ENCODE measurements at places on chromosomes 7 and 10. TPM values are rescaled to one million over a fixed set of nuclear protein-coding genes. Genes with fewer than 3 reads are reported as not detected.
A peak's percentile ranks its signal among the peaks of the same experiment; 100 is the strongest.

DNAJC9 gene
- 16.2 TPM for total RNA-seq

POM121C gene
- 84.4 TPM for total RNA-seq

IFIT2 gene
- 17.6 TPM for total RNA-seq

MSRB2 gene
- total RNA-seq = 6.2 TPM

RNF133 gene
- total RNA-seq = not detected

NRG3 gene
- not detected for total RNA-seq

ANKIB1 gene
- total RNA-seq = 51.1 TPM

GRCh38 chr10:49655099-49655498 is 24.4 kb upstream of the C10orf53 start:
- DNase-seq = no peak
- H3K36me3 ChIP-seq = peaks cover 3% of the 10 kb centered on the region
- H3K4me3 ChIP-seq = no peak overlapping the region
- no peak overlapping the region for H3K27ac ChIP-seq

- DNase-seq = no peak
- H3K27ac ChIP-seq = peak overlapping the region; percentile 66
- no peaks in the 10 kb centered on the region for H3K27me3 ChIP-seq
- peaks cover 2% of the 10 kb centered on the region for H3K36me3 ChIP-seq
- peak overlapping the region; percentile 31 for H3K4me3 ChIP-seq
Measured at GRCh38 chr7:96686305-96686704, 23.3 kb downstream of the SEM1 start.

GRCh38 chr10:50990568-50991455 is 83.5 kb upstream of the PRKG1 start:
- peak overlapping the region; percentile 80 for H3K4me3 ChIP-seq
- H3K4me1 ChIP-seq = peaks cover 9% of the 10 kb centered on the region
- peaks cover 3% of the 10 kb centered on the region for H3K36me3 ChIP-seq
- H3K27ac ChIP-seq = no peak overlapping the region
- H3K27me3 ChIP-seq = peaks cover 61% of the 10 kb centered on the region

DNA sequence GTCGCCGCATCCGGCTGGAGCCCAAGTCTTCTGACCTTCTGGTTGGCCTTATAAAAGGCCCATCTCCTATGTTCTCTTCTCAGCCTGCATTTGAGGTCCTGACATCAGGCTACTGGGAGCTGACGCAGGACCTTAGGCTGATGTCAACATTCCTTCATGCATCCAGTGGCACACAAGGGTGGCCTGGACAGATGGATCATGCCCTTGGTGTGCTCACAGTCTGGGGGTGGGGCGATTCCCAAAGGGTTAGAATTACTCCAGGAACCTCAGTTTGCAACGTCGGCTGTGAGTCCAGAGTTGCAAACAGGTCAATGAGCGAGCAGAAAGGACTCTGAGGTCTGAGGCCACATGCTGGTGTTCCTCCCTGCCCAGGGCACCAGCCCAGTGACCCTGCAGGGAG is 8.2 kb upstream of the CLIP2 start:
- H3K36me3 ChIP-seq = no peaks in the 10 kb centered on the region
- no peak overlapping the region for H3K4me3 ChIP-seq
- H3K27ac ChIP-seq = no peak overlapping the region
- peaks cover 3% of the 10 kb centered on the region for H3K4me1 ChIP-seq
- peaks cover 11% of the 10 kb centered on the region for H3K27me3 ChIP-seq

GRCh38 chr7:143906895-143907294 is 4.9 kb upstream of the TCAF1 start:
- H3K36me3 ChIP-seq = no peaks in the 10 kb centered on the region
- peaks cover 10% of the 10 kb centered on the region for H3K4me1 ChIP-seq
- DNase-seq = no peak
- no peak overlapping the region for H3K27ac ChIP-seq
- H3K27me3 ChIP-seq = peaks cover 11% of the 10 kb centered on the region

DNA sequence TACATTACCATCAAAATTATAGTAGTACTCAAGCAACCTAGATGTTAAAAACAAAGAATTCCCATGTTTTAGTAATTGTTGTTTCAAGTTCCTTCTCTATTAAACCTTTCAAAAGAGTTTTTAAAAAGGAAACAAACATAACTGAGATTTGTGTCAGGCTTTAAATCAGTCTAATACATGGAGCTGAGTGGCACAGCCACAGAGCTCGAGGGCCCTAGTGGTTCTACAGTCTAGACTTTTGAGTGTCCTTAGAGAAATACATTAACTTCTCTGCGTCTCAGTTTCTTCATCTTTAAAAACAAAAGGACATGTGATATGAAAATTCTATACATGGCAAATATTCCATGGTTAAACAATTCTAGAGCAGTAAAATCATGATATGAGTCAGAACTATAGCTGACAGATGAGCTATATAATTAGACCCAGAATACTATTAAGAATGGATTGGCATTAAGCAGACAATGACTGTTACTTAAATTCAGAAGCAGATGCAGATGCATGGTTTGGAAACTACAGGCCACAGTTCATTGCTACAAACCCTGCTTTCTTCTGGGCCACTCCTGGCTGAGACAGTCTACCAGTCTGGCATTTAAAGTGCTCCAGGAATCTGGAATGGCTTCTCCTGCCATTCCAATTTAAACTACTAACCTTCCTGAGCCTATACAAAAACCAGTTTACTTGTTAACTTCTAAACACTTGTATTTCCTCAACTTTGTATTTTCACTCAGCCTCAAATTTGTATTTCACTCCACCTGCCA is 77.4 kb downstream of the EPC1 start:
- H3K27ac ChIP-seq = peak overlapping the region; percentile 72
- no peak overlapping the region for H3K4me3 ChIP-seq
- no peak for DNase-seq

- H3K36me3 ChIP-seq = peaks cover 5% of the 10 kb centered on the region
- peaks cover 15% of the 10 kb centered on the region for H3K4me1 ChIP-seq
- no peak overlapping the region for H3K4me3 ChIP-seq
- peak overlapping the region; percentile 14 for H3K27ac ChIP-seq
Measured at GRCh38 chr7:151705636-151706276, 171.2 kb downstream of the PRKAG2 start.

DNA sequence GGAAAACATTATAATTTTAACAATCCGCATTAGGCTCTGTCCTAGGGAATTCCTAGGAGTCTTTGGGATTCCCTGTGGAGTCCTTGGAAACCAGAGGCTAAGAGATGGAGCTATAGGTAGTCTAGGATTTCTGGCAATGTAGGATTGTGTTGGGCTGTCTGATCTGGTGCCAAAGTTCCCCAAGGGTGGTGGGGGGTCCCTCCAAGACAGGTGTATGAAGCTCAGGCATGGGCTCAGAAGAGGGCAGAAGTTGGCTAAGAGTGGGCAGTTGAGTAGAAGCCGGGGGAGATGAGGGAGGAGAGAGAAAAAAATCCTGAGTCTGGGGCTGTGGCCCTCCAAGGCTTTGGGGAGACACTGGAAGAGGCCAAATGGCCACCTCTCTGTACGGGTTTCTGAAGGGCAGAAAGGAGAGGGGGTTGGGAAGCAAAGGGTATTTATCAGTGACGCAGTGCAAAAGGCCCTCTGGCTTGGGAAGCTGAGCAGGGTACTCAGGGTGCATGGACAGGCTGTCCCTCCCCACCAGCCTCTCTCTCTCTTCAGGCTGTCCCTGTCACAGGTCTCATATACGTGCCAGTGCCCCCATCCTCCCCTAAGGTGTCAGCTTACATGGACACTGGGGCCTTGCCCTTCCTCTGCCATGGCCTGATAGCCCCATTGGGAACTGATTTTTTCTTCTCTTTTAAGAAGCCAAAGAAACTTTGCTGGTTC is 929 bp downstream of the HOXA6 start:
- no peak overlapping the region for H3K4me3 ChIP-seq
- no peak overlapping the region for H3K27ac ChIP-seq
- H3K36me3 ChIP-seq = peaks cover 6% of the 10 kb centered on the region
- H3K4me1 ChIP-seq = peaks cover 24% of the 10 kb centered on the region
- no peak for DNase-seq

- H3K27ac ChIP-seq = no peak overlapping the region
- no peak for DNase-seq
- no peaks in the 10 kb centered on the region for H3K4me1 ChIP-seq
Measured at GRCh38 chr10:111756217-111757061, 427.1 kb downstream of the GPAM start.

DNA sequence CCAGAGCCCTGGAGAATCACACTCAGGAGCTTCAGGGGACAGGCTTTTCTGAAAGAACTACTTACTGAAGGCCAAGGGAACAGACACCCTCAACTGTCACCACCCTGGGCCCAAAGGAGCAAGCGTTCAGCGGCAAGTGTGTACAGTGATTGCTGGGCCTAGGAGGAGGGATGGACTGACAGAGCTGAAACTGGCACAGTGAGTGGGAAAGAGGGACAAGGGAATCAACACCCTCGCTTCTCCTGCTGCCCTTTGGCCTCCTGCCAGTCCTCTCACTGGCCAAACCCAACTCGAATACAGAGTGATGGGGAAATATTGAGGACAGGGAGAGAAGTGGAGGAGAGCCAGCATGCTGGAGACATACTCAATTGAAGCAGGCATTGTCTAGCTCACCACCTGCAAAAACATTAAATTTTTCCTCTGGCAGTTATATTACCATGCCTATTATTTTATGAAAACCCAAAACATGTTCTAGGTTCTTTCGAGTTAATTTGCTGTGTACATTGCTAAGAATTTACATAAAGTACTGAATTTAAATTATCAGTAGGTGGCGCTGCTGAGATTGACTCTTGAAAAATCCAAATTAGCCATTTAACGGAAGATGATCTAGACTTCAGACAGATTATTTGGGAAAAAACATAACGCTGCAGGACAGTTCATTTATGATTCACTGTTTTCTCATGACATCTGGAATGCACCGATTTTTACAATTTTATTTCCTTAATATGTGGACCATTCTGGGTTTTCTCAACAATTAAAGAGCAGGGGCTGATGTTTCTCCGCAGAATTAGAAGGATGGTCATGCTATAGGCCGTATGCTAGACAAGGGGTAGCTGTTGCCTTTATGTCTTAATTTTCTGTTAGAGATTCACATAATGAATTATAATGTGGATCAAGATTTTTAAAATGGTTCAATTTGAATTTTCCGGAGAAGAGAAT is 14.7 kb upstream of the TMEM236 start:
- H3K27ac ChIP-seq = no peak overlapping the region
- no peak for DNase-seq
- H3K27me3 ChIP-seq = no peaks in the 10 kb centered on the region
- peaks cover 2% of the 10 kb centered on the region for H3K4me1 ChIP-seq
- H3K4me3 ChIP-seq = no peak overlapping the region

- H3K4me1 ChIP-seq = peaks cover 26% of the 10 kb centered on the region
- peak overlapping the region; percentile 97 for H3K4me3 ChIP-seq
- peak; percentile 80 for DNase-seq
- H3K36me3 ChIP-seq = peaks cover 3% of the 10 kb centered on the region
- H3K27ac ChIP-seq = peak overlapping the region; percentile 95
- peaks cover 12% of the 10 kb centered on the region for H3K27me3 ChIP-seq
Measured at GRCh38 chr10:101031796-101032636, 982 bp downstream of the SFXN3 start.

DNA sequence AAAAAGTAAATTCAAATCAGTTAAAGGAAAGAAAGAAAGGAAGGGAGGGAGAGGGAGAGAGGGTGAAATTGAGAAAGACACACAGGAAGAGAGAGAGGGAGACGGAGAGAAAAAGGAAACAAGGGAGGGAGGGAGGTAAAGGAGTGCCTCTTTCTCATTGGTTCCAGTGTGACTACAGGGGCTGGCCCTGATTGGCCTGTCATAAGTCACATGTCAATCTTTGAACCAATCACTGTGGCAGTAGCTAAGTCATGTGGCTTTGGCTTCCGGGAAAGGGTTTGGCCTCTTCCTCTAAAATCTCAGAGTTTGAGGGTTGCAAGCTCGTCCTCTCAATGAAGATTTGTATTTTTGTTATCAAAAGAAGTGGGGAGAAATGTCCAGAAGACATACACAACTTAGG is 150.2 kb downstream of the RAB11FIP2 start:
- no peak for DNase-seq
- no peak overlapping the region for H3K27ac ChIP-seq
- no peaks in the 10 kb centered on the region for H3K4me1 ChIP-seq
- no peaks in the 10 kb centered on the region for H3K36me3 ChIP-seq
- peaks cover 19% of the 10 kb centered on the region for H3K27me3 ChIP-seq

GRCh38 chr7:79454361-79454960 is 994 bp upstream of the MAGI2 start:
- H3K36me3 ChIP-seq = peaks cover 2% of the 10 kb centered on the region
- no peak for DNase-seq
- no peak overlapping the region for H3K27ac ChIP-seq
- peaks cover 27% of the 10 kb centered on the region for H3K27me3 ChIP-seq
- H3K4me3 ChIP-seq = no peak overlapping the region

DNA sequence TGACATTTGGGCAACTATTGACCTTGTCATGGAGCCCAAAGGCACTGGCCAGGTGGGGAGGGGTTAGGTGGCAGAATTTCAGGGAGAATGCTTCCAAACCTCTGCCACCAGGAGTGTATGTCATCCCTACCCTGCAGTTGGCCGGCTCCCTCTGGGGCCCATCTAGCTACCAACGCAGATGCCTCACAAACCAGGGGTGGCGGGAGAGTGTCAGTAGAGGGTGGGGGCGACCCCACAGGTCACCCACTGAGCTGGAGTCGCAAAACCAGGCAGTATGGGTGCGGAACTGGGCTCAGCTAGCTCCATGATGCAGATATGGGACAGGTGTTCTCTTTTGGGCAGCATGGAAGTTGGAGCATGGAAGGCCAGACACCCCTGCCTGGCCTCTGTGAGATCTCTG is 51.4 kb downstream of the FAM241B start:
- H3K4me3 ChIP-seq = no peak overlapping the region
- no peak overlapping the region for H3K27ac ChIP-seq
- peaks cover 80% of the 10 kb centered on the region for H3K27me3 ChIP-seq
- H3K36me3 ChIP-seq = peaks cover 4% of the 10 kb centered on the region

- DNase-seq = no peak
- peaks cover 4% of the 10 kb centered on the region for H3K36me3 ChIP-seq
- no peaks in the 10 kb centered on the region for H3K27me3 ChIP-seq
- H3K27ac ChIP-seq = peak overlapping the region; percentile 92
- peaks cover 33% of the 10 kb centered on the region for H3K4me1 ChIP-seq
- H3K4me3 ChIP-seq = peak overlapping the region; percentile 96
Measured at GRCh38 chr10:128048819-128049210, 77.4 kb downstream of the MKI67 start.

DNA sequence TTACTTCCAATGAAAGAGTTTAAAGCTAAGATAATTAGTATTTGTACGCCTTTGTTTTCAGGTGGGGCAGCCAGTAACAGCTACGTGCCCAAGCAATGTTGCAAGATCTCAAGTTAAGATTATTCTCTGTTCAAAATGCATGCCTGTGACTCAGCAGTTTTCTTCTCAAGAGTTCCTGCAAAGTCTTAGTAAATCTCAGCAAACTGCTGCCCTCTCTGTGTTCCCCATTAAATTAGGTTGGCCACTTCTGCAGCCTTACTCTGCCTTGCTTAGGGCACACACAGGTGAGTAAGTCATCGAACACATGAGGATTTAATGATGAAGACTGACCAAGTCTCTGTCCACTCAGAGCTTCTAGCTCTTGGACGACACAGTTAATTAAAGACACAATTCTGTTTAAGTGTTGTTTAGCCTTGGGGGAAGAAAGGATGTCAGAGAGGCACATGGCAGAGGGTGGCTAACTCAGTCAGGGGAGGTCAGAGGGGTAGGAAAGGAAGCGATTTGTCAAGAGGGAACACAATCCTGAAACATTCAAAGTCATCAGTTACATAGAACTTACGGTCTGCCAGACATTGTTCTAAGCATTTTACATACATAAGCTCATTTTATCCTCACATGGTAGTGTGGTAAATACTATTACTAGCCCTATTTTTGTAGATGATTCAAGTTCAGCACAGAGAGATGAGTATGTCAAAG is 20.2 kb upstream of the SLC35G1 start:
- H3K27me3 ChIP-seq = peaks cover 53% of the 10 kb centered on the region
- peaks cover 3% of the 10 kb centered on the region for H3K36me3 ChIP-seq
- no peak for DNase-seq
- H3K27ac ChIP-seq = no peak overlapping the region
- no peaks in the 10 kb centered on the region for H3K4me1 ChIP-seq
- no peak overlapping the region for H3K4me3 ChIP-seq
